NCI-H2171 (cell line): ENCODE measurements at places on chromosomes 6 and 20.
A peak's percentile ranks its signal among the peaks of the same experiment; 100 is the strongest.

DNA sequence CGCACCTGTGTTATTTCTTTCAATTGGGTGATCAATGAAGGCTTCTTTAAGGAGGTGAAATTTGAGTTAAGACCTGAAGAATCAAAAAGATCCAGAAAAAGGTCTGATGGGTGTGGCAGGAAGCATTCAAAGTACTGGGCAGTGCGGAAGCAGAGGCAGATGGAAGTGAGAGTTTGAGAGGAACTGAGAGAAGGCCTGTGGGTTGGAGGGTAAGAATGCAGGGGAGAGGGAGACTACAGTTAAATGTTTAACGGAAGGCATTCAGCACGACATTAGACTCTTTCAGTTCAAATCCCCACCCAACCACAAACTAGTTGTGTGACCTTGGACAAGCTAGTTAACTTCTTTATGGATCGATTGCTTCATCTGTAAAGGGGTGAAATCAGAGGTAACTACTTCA is 50.5 kb upstream of the GCM1 start:
- no peak for DNase-seq

DNA sequence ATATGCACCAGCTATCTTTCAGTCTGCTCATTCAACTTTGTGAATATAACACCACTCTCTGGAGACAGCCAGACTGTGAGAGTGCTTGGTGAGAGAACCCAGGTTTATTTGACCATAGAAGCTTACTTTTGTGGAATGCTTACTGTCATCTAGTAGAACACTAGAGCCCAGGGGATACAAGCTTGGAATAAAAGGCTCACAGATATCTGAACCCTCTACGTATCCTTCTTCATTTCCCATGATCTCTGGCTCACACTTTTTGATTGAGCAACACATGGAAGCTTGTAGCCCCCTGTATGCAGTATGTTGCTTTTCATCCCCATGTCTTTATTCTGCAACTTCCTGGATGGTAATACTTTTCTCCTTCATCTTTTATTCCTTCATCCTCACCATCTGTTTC is 835.3 kb upstream of the CITED2 start:
- peak; percentile 17 for DNase-seq

GRCh38 chr6:105691081-105691480 is 288.2 kb upstream of the PREP start:
- DNase-seq, result no peak

GRCh38 chr6:14959324-14959885 is 286.5 kb upstream of the JARID2 start:
- no peak for DNase-seq

- no peak for DNase-seq
Measured at GRCh38 chr6:14620522-14620921, 502.9 kb downstream of the CD83 start.

DNA sequence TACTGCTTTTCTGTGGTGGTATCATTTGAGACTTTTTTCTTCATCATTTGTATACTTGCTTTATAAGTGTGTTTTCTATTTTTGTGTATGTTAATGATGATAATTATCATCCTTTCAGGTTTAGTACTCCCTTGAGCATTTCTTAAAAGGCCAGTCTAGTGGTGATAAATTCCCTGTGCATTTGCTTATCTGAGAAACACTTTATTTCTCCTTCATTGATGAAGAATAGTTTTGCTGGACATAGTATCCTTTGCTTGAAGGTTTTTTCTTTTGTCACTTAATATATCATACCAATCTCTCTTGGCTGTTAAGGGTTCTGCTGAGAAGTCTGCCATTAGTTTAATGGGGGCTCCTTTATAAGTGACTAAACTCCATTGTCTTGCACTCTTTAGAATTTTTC is 123.2 kb upstream of the IRAK1BP1 start:
- no peak for DNase-seq

GRCh38 chr6:5394280-5394679 is 133.0 kb downstream of the FARS2 start:
- DNase-seq, result no peak

DNA sequence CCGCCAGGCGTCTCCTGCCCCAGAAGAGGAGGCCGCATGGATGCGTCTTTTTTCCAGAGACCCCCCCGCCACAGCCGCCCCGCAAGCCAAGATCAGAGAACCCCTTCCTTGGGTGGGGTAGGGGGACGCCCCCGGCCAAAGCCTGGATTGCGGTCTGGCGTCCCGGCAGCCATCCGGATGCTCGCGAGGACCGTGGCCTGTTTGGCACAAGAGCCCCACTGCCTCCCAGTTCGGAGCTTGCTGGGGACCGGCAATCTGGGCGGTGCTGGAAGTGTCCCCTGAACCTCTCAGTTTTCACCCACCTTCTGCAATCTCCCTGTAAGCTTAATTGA is 924 bp downstream of the FAM162B start:
- DNase-seq, result no peak

DNA sequence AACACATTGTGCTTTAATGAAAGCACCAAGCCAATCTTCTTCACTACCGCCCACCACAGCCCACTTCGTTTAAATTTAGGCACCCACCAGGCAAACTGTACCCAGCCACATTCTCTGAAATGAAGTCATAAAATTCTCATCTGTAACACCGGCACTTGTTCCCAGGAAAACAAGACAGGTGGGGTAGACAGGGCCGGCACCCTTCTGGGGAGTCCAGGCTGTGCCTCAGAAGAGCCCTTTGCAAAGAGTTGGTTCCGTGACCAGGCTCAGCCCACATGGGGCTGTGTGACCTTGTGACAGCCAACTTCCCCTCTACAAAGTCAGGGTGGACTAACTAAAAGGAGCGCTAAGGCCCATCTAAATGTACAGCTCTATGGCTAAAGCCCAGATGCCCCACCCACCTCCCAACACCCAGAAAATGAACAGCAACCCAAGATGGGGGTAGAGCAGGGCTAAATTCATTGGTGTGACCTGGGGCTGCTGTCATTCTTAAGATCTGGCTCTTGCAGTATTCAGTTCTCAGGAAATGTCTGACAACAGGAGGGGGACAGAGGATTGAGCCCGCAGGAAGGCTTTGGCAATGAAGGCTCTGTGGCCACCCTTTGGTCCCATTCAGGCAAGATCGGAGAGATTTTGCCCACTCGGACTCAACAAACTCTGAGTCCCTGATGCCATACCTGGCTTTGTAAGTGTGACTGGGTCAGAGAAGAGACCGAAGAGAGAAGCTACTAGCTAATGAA is 56.7 kb downstream of the TRERF1 start:
- DNase-seq, result no peak

DNA sequence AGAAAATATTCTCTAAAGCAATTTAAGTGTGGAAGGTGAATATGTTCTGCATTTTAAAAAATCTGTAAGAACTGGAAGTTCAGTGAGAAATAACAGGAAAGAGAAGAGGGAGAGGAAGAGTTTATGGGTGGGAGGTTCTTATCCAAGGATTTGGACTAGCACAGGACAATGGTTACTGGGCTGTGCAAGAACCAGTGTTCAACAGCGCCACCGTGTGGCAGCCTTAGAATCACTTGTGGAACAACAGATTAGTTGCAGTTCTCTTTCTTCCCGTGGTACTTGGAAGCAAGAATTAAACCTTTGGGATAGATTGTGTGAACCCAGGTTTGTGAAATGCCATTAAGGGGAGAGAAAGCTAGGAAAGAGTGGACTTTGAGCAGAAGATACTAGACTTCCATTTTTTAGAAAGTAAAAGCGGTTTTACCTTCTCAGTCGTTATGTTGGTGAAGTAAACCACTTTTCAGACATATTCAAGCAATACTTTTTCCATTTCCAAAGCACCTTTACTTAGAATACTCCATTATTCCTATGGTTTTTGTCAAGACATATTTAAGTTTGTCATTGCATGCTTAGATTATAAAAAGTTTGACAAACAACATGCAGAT is 436.7 kb downstream of the RNF144B start:
- DNase-seq, result no peak

DNA sequence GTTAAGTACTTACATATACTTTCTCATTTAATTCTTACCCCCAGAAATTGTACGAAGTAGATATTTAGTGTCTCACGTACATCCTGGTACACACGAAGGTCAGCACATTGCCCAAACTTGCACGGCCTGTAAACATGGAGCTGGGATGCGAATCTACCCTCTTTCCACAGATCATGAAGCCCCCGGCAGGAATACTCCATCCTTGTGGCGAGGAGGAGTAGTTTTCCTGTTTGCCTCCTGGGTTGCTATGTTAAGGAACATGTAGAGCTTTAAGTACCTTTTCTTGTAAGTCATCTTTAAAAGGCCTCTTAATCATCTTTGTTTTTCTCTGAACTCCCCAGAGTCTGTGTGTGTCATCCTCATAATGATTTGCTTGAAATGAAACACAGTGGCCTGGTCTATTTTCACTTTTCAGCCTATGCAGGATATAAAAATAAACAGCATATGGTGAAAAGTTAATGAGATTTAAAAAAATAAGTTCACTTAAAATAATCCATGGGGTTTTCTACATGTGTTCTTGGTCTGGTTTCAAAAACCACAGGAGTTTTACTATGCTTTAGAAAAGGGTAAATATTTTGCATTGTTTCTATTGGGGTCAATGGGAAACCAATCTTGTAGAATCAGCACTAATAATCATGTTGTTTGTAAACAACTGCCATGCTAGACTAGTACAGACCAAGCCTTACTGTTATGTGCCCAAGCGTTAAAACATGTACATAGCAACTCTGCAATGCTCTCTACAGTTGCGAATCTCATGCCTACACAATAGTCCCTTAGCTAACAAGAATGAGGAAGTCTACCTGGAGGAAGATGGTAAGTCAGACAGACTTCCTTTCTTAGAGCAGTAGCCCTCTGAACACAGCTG is 9.3 kb upstream of the ARID1B start:
- no peak for DNase-seq

GRCh38 chr6:52352239-52353018 is 9.5 kb upstream of the PAQR8 start:
- DNase-seq, result no peak

- no peak for DNase-seq
Measured at GRCh38 chr6:77470983-77471382, 7.7 kb upstream of the HTR1B start.

- peak; percentile 76 for DNase-seq
Measured at GRCh38 chr6:138692978-138693909, 80.3 kb upstream of the CCDC28A start.

DNA sequence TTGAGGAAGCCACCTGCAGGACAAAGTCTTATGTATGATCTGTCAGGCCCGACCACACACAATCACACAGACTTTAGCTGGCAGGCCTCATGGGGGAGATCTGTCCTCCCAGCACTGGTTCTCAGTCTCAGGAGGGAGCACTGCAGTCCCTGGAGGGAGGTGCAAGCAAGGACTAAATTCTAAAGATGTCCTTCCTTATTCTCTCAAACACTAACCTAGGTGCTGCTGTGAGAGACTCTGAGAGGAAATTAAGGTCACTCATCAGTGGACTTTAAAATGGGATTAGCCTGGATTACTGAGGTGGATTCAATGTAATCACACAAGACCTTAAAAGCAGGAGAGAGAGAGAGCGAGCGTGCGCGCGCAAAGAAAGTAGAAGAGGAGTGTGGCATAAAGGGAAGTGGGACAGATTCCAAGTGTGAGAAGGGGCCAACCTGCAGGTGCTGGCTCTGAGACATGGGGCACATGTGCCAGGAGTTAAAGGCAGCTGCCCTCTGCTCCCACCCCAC is 14.3 kb downstream of the GLO1 start:
- no peak for DNase-seq

DNA sequence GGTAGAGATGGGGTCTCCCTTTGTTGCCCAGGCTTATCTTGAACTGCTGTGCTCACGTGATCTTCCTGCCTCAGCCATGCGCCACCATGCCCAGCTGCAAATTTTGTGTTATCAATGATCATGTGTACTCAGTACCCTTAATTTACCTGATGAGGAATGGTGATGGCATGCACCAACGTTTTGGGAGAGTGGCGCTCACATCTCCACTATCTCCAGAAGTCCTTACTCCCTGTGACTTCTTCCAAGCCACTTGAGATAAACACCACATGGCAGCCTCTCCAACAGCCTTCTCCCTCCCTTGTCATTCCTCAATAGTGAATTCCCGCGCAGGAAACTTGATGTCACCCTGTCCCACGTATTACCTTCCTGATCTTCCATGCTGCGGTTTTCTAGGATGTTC is 58.1 kb downstream of the PSMG4 start:
- DNase-seq, result no peak

DNA sequence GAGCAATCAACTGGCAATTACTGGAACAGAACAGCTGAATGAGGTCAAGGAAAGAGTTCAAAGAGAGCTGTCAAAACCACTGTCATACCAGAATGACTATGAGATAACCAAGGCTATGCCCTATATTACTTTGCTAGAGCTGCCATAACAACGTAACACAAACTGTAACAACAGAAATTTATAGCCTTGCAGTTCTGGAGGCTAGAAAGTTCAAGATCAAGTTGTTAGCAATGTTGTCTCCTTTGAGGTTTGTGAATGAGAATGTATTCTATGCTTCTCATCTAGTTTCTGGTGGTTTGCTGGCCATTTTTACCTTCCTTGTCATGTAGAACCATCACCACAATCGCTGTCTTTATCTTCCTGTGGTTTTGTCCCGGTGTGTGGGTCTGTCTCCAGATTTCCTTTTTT is 1323.0 kb upstream of the GJE1 start:
- no peak for DNase-seq

- DNase-seq, result peak; percentile 6
Measured at GRCh38 chr6:89828988-89829471, 650 bp upstream of the CASP8AP2 start.

GRCh38 chr6:168179702-168180382 is 100.8 kb upstream of the FRMD1 start:
- DNase-seq, result no peak

GRCh38 chr6:55833284-55833683 is 42.1 kb downstream of the BMP5 start:
- no peak for DNase-seq

- DNase-seq, result no peak
Measured at GRCh38 chr20:33526769-33527168, 36.9 kb downstream of the CBFA2T2 start.

DNA sequence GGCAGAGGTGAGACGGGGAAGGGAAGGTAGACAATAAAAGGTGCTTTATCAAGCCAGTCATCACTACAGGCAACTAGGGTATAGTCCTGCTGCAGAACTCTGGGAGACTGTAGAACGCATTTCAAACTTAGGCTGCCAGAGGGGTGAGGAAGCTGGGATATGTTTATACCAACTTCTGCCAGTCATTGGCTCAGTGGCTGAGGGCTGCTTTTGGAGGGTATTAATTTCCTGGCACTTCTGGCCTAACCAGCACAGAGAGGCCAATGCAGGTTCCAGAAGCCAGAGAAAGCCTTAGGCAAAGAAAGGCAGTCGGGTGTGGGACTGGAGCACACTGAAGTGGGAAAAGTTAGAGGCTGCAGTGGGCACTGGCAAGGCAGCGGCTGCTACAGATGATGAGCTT is 3.9 kb upstream of the CPNE5 start:
- no peak for DNase-seq

DNA sequence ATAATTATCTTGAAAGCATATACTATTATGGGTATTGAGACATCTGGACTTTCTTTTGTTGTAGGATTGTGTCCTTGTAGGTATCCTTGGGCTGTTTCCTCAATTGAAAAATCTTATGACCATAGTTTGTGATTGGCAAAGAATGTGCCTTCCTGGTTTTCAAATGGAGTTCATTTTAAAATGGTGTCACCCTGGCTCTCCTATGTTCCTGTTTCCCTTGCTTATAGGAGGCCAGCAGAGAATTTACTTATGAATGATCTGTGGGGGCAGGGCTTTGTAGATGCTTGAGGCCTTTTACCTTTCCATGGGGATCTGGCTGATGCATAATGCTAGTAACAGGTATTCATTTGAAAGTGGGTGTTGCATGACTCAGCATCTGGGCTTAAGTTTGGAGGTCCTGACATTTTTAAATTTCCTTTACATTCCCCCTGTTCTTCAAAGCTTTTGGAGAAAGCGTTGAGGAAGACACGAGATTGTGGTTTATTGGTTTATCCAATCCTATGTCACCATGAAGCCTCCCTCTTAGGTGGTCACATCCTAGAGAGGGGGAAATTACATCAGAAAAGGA is 135.0 kb upstream of the PROKR2 start:
- DNase-seq, result no peak
